ENCODE measurements at places on chromosomes 1 and 21. TPM values are rescaled to one million over a fixed set of nuclear protein-coding genes. Genes with fewer than 3 reads are reported as not detected.

Gene HCRTR1
- not detected for total RNA-seq

Gene LINGO4
- not detected for total RNA-seq

DNA sequence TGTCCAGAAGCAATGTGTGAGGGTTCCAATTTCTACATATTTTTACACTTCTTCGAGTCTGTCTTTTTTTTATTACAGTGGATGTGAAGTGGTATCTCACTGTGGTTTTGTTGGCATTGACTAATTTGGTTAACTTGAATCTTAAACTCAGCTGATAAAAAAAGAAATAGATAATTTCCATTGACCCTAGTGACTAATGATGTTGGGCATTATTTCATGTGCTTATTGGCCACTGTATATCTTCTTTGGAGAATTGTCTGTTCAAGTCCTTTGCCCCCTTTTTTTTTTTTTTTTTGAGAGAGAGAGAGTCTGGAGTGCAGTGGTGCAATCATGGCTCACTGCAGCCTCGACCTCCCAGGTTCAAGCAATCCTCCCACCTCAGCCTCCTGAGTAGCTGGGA lies 33.3 kb upstream of the NBPF3 start:
- no peak for DNase-seq

DNA sequence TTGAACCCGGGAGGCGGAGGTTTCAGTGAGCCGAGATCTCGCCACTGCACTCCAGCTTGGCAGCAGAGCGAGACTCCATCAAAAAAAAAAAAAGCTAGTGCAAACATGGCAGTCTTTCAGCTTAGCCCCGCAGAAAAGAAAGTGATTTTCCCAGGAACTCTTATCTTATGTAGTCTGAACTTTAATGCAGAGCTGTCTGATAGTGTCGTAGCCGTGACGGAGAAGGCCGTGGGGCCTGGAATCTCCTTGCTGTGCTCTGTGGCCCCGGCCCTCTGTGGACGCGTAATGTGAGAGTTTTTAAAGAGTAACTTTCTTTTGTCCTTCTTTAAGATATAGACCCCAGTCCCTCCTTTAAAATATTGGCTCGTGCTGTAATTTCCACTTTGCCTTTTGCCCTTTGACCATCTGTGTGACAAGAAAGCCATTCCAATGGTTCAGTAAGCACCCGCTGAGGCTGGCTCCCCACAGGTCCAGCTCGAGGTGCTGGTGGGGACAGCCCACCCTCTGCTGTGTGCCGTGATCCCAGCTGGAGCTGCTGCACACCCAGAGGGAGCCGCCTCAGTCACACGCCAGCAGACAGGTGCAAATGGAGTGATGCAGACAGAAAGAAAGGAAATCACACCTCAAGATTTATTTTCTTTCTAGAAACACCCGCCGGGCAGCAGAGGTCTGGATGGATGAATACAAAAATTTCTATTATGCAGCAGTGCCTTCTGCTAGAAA lies 164.0 kb downstream of the PGBD5 start:
- DNase-seq, result no peak

DNA sequence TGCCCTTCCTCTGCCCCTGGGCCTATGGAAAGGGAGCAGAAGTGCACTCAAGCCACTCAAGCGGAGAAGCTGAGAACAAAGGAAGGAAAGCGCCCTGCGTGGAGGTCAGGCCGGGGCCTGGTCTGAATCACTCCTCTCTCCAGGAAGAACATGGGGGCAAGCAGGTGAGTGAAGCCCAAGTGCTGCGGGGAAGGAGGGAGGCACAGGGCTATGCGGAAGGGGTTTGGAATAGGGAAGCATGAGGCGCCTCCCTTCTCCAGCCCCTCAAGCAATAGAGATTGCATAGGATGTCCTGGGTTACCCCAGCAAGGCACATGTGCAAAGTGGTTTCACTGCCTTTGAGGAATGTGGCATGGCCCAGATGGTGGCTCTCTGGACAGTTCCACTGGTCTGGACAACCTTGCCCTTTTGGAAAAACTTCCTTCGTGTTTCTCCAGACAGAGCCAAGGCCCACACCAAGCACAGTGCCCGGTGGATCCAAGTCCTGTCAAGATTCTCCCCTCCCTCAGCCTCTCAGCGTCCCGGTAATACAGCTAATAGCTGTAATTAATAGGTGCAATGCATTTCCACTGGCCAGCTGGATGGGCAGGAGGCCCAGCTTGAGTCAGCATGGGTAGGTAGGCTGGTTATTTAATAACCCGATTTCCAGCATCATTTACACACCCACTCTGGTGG lies 13.7 kb downstream of the BLACAT1 start:
- DNase-seq, result no peak

DNA sequence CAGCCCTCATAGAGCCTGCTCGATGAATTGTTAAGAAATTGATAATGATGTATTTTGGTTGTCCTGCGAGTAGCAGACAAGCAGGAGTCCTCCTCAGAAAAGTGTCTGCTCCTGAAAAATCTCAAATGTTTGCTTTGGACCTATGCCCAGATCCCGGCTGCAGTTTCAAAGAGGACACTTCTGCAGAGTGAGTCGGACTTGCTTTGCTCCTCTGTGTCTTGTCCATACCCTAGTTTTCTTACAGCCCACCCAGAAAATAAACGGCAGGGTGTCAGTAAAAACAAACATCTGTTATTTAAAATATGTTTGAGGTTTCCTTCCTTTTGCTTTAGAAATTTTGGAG lies 2.8 kb downstream of the S100A10 start:
- no peak for DNase-seq

GRCh38 chr1:226686440-226687425 lies 52.3 kb downstream of the ITPKB start:
- DNase-seq, result no peak

Data from foreskin keratinocyte (primary cell).